ENCODE measurements at places on chromosomes 4 and X.

DNA sequence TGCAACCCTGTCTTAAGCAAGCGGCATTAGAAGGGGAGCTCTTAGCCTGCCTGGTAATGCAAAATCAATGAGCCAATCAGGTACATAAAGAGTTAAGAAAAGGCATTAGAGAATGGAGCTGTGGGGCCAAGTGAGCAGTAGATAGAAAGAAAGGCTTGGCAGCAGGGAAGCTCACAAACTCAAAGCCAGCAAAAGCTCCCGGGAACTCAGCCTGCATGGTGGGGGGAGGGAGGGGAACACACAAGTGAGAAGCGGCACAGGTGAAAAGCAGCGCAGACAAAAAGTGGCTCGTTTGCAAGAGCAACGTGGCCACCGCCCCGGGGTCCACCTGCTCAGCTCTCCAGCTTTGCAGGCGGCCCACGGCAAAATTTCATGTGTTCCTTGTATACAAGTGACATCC, 818.5 kb downstream of the FAM133A start:
- no peak for DNase-seq

DNA sequence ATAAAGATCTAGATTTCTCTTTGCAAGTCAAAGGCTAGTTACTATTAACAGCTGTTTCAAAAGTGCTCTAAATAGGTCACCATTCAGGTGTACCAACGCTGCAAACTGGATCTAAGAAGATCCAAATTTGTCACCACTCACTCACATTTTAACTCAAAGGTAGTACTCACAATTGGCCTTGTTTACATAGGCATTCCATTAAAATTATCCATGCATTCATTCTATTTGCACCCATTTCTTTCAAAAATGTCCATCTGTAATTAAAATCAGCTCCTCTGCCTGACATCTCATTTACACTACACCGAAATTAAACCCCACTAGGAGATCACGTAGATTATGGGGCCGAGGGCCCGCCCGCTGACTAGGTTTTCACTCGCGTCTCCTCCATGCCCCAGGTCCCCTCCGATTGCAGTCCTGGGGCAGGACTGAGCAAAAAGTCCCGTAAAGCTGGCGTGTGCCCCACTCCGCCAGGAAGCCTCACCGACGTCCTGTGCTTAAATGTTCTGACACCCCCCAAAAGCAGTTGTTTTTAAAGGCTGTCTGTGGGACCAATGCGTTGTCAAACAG, 1.3 kb upstream of the ING2 start:
- no peak for DNase-seq

DNA sequence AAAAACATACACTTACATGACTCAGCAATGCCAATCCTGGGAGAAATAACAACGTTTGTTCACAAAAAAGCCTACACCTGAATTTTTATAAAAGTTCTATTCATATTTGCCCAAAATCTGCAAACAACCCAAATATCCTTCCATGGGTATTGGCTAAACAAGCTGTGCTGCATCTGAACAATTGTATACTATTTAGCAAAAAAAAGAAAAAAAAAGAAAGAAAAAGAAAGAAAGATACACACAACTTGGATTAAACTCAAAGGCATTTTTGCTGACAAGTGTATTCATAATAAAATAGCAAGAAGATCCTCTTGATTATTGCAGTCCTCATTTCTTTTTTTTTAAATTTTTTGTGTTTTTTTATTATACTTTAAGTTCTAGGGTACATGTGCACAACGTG, 24.5 kb upstream of the MAGEA3 start:
- DNase-seq = no peak

- peak; percentile 60 for DNase-seq
These were observed 109.9 kb upstream of the BCOR start for GRCh38 chrX:40207626-40208025.

GRCh38 chr4:80092847-80093246, 19.8 kb upstream of the ANTXR2 start:
- no peak for DNase-seq

DNA sequence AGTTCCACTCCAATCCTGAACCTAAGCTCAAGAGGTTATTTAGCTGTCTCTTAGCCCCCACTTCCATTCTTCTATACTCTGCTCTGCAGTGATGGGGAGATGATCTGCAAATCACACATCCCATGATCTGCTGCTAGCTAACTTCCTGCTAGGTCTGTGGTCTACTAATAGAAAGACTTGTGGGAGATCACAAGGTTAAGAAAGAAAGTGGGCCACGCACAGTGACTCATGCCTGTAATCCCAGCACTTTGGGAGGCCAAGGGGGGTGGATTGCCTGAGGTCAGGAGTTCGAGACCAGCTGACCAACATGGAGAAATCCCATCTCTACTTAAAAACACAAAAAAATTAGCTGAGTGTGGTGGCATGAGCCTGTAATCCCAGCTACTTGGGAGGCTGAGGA, 471.1 kb upstream of the NWD2 start:
- no peak for DNase-seq

- DNase-seq = no peak
These were observed 16.1 kb upstream of the TBC1D14 start for GRCh38 chr4:6893449-6894085.

DNA sequence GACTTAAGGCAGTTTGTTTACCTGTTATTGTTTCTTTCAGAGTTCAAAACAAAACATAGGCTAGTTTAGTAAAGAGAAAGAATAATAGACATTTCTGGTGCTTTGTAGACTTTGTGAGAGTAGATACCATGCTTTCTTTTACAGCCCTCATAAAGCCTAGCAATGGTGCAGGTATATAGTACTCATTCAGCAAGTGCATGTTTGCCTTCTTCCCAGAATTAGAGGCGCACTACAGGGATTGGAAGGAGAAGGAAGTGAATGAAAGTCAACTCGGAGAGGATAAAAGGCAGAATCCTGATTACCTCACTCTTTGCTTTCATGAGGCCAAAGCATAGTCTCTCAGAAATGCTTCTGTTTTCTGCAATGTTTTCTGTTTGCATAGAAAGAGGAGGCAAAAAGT, 43.1 kb upstream of the FHDC1 start:
- no peak for DNase-seq
